ENCODE measurements at places on chromosomes 3 and 15.

GRCh38 chr3:35633332-35634124 lies 5.8 kb upstream of the ARPP21 start:
- no peak for DNase-seq

DNA sequence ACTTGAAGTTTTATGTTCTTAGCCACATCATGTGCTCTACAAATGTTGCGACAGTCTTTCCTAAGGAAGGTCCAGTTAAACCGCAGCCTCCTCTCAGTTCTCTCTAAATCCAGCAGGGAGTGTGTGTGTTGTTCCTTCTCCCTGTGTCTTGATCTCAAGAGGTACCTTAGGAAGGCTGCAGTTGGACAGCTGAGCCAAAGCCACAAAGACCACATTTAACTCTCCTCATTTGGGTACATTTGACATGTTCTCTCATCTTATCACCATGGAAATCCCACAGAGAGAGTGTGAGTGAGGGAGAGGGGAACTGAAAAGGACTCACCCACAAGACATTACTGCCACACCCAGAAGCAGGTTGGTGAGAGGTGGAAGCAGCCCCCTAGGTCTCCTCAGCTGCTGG lies 79.5 kb downstream of the CD200R1L start:
- no peak for DNase-seq

GRCh38 chr15:83379579-83379959 lies 67.6 kb upstream of the SH3GL3 start:
- no peak for DNase-seq

- no peak for DNase-seq
Measured at GRCh38 chr15:39658740-39659139, 77.9 kb downstream of the THBS1 start.

GRCh38 chr3:149247929-149248691 lies 26.5 kb upstream of the CP start:
- DNase-seq: no peak

GRCh38 chr3:143294188-143294587 lies 174.6 kb downstream of the CHST2 start:
- no peak for DNase-seq
